Activated CD8-positive, alpha-beta memory T cell treated with anti-CD3 and anti-CD28 coated beads for 24 hours (primary cell): ENCODE measurements at places on chromosomes 16 and 17.

- no peak for DNase-seq
Observed at GRCh38 chr17:74750327-74751069, 2.1 kb downstream of the NHERF1 start.

- DNase-seq, result no peak
Observed at GRCh38 chr16:51030516-51030915, 120.6 kb downstream of the SALL1 start.

DNA sequence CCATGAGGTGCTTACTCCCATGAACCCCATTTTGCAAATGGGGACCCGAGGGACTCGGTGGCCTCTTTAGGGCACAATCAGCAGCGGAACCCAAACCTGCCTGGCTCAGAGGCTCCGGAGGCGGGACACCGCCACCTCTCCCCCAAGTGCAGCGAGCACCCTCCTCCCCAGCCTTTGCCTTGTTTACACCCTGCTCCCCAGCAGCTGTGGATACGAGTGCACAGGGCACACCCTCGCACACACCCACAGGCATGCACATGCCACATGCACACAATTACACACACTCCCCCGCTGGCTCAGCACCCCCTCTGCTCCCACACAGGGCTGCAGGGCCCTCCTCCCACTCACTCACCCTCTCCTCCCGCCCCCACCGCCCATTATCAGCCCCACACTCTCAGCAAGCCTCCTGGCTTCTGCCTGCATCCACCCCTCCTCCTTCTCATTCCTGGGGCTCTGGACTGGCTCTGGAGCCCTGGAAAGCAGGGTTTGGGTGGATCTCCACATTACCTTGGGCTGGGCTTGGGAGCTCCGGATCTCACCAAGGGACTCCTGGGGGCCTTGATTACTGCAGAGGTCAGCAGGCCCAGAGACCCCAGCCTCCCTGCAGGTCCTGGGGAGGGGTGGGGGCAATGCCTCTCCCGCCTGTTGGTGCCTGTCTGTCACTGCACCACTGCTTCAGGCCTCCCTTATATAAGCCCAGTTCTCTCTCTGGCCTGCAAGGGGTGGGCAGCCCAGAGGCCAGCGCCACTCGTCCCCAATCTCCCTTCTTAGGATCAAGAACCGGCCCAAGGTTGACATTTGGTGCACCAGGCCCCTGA is 6.4 kb downstream of the PDK2 start:
- DNase-seq, result no peak

- no peak for DNase-seq
Observed at GRCh38 chr17:37694734-37695133, 50.1 kb downstream of the HNF1B start.

- DNase-seq, result peak; percentile 78
Observed at GRCh38 chr16:10876799-10877341, at the start of gene CIITA. Gene CIITA (plus strand): TSS chr16:10877202. CDS start chr16:10877331, 129 bp downstream.

DNA sequence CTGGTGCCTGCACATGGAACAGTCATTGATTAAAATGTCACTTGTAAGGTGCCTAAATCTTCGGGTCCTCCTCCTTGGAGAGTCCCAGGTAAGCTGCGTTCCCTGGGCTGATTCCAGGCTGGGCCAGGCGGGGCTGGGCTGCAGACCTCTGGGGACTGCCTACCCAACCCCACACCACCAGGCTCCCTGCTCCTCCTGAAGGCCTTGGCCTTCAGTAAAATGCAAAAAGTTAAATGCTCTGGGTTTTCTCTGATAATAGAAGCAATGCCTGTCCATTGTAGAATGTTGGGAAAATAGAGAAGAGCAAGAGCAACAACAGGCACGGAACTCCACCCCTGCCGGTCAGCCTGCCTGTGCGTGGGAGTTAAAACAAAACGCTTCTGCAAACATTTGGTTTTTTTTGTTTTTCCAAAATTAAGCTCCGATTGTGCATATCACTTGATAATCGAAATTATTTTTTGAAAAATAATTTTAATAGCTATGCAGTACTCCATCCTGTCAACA is 363.9 kb downstream of the SEC14L1 start:
- DNase-seq, result no peak

- no peak for DNase-seq
Observed at GRCh38 chr17:50570032-50570431, 9.5 kb downstream of the CACNA1G start.

- no peak for DNase-seq
Observed at GRCh38 chr16:55500530-55501011, 8.3 kb upstream of the LPCAT2 start.

DNA sequence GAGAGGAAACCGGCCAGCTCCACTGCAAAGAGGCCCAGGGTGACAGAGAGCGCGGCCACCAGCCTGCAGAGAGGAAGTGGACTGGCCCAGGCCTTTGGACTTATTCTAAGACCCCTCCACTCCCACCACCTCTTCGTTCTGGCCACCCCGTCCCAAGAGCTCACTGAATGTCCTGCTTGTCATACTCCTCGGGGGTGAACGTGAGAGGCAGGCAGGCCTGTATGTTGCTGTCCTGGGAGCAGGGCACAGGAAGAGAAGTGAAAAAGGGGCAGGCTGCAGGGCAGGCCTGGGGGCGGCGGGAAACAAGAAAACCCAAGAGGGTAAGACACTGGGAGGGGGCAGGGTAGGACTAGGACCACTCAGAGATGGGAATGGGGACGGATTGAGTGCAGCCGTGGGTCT is 384 bp downstream of the TMEM107 start:
- no peak for DNase-seq

- peak; percentile 99 for DNase-seq
Observed at GRCh38 chr17:44775136-44775837, 16.5 kb downstream of the ADAM11 start.

DNA sequence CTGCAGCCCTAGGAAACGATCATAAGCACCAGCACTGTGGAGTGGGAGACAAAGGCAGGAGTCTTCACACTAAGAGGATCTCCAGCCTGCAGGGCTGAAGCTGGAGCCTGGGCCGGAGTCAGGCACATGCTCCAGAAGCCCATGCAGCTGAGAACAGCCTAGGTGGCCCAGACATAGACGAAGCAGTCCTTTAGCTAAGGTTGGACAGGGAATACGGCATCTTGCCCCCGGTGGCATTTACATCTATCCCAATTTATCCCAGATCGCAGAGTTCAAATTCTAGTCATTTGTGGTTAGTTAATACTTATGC is 13.9 kb downstream of the TSPOAP1 start:
- DNase-seq, result no peak

- DNase-seq, result no peak
Observed at GRCh38 chr16:88530858-88531203, 39.4 kb upstream of the ZC3H18 start.

DNA sequence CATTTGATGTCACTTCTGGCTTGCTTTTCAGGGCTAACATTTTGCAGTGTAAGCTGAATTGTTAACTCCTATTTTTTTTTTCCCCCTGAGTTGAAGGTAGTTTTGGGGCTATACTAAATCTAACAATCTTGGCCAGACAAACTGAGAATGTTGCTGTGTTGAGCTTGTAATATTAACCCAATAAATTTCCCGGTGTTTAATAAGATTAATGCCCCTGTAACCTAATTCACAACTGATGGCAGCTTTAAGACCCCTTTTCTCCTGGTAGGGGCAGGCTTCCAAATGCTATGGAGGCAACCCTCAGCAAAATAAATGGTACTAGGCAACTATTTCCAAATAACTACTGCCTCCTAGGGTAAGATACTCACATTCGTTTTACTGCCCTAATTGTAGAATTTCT is 549.6 kb upstream of the KIF2B start:
- no peak for DNase-seq

- peak; percentile 13 for DNase-seq
Observed at GRCh38 chr17:61486135-61487120, 34.2 kb downstream of the TBX4 start.

GRCh38 chr17:80712089-80712488 is 167.5 kb downstream of the RPTOR start:
- DNase-seq, result no peak

DNA sequence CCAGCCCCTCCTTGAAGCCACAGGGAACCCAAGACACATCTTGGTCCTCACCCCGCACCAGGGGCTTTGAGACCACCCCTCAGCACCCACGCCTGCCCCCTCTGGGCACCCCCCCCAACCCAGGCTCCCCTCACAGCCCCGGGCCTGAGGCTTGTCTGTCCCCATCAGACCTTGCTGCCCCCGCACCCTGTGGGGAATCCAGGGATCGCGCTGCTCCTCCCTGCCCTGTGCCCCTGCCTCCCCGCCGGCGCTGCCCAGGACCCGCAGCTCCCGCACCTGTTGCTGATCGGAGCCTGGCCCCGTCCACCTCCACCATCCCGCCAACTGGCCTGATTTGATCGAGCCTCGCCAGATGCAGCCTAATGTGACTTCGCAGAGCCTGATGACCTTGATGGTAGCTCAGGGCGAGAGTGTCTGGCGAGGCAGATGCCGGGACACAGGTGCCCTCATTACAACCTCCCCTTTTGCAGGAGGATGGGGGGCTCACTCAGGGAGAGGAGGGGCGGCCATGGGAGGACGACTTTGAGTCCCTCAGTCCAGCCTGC is 29.0 kb downstream of the SLC25A10 start:
- DNase-seq, result no peak

DNA sequence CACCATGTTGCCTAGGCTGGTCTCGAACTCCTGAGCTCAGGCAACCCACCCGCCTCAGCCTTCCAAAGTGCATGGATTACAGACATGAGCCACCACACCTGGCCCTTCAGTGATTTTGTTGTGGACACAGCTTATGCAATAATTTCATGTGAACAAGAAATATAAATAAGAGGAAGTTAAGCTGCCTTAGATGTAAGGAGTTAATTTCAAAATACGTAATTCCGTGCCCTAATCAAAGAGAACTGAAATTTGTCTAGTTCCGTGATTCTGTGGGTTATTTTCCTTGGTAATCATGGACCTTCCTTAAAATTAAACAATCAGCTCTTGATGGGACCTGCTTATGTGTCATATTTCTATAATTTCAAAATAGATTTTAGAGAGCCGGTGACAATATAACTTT is 11.9 kb downstream of the TVP23A start:
- DNase-seq, result no peak

DNA sequence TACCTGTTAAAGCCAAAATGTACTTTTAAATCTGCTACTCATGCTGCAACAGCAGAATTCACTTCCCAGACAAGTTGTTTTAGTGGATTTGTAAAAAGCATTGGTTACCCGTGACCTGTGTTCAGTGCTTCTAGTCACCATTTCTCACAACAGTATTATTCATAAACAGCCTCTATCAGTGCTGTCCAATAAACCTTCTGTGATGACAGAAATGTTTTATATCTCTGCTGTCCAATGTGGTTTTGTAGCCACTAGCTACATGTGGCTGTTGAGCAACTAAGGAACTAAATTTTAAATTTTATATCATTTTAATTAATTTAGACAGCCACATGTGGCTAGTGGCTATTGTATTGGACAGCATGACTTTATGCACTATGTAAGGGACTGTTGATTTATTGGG is 12.6 kb downstream of the MAP3K3 start:
- no peak for DNase-seq

GRCh38 chr17:61221597-61222471 is 177.8 kb upstream of the TBX2 start:
- no peak for DNase-seq

DNA sequence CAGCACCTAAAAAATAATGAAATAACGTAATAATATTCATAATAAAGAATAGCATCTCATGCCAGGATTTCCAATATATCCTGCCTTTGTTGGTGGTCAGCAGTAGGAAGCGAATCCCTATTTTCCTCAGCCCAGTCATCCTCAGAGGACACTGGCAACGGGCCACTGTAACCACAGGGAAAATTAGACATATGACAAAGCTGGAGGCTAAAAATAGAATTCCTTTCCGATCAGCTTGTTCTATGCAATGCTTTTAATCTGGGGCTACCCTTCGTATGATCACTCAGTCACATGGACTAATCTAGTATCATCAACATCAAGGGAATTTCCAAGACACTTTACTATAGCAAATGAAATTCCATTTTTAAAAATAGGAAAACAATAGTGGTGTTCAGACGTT is 246.9 kb upstream of the KCNJ16 start:
- DNase-seq, result no peak

- no peak for DNase-seq
Observed at GRCh38 chr17:8459107-8459506, 23.4 kb downstream of the NDEL1 start.

- DNase-seq, result peak; percentile 73
Observed at GRCh38 chr17:27846042-27846655, 45.8 kb upstream of the NOS2 start.

- DNase-seq, result no peak
Observed at GRCh38 chr16:87044032-87044382, 273.2 kb downstream of the C16orf95 start.

- DNase-seq, result no peak
Observed at GRCh38 chr16:56483394-56483793, 32.0 kb downstream of the OGFOD1 start.

- DNase-seq, result no peak
Observed at GRCh38 chr17:48429156-48429555, 858 bp downstream of the SKAP1 start.

DNA sequence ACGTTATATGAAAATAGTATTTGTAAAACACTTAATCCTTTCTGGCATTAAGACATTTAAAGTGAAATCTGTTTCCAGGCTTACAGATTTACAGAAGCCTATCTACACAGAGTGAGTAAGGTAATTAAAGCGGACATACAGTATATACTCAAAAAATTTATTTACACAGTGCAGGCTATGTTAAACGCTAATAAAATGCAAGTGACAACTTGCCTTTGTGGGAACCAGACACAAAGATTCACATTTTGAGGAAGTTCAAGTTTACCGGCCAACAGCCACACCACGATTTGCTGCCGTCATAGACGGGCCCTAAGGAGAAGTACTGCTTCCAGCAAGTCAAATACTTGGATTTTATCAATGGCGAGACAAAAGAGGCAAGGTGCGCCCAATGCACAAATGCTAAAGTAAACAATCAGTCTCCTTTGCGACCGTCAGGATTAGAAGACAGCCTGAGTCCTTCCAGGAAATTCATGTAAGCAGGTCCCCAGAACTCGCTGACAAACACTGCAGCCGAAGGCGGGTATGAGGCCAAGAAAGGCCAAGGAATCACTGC is 801 bp downstream of the VPS35 start:
- DNase-seq, result no peak

DNA sequence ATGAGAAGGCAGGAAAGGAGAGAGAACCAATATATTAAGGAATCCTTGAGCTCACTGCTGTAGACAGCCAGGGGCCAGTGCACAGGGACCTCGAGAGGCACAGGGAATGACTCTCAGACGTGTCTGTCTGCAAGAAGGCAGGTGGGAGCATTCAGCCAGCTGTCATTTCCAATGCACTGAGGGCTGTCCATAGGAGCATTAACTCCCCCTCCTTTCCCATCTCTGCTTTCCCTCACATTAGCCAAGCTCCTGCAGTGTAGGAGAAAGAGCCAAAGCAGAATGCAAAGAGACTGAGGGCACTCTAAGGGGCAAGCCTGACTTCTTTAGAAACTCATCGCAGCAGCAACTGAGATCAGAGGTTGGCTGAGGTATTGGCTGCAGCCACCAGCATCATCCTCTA is 218.3 kb downstream of the CDH13 start:
- DNase-seq, result no peak

GRCh38 chr17:17433000-17433703 is 43.6 kb upstream of the MED9 start:
- no peak for DNase-seq

GRCh38 chr17:79478051-79478461 is 132.8 kb downstream of the RBFOX3 start:
- DNase-seq, result no peak
